ENCODE measurements at places on chromosomes 1 and 21.
A peak's percentile ranks its signal among the peaks of the same experiment; 100 is the strongest.

- no peak for DNase-seq
Observed at GRCh38 chr1:32376199-32376598, 13.9 kb downstream of the TSSK3 start.

- peak; percentile 69 for DNase-seq
Observed at GRCh38 chr1:181101581-181102226, 13.2 kb downstream of the IER5 start.

DNA sequence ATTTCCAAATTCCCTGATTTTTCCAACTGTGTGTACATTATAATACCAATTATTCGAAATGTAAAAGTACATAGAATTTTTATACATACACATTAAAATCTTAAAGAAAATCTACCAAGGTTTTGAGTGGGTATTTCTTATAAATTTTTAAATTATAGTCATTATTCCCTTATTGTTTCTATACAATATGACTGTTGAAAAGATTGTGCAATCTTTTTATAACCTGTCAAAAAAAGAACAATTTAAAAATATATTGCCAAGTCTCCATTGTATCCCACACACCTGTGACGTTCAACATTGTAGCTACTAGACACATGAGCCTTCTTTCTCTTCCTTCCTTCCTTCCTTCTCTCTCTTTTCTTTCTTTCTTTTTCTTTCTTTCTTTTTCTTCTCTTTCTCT, 473.2 kb upstream of the CHRM3 start:
- DNase-seq = no peak

DNA sequence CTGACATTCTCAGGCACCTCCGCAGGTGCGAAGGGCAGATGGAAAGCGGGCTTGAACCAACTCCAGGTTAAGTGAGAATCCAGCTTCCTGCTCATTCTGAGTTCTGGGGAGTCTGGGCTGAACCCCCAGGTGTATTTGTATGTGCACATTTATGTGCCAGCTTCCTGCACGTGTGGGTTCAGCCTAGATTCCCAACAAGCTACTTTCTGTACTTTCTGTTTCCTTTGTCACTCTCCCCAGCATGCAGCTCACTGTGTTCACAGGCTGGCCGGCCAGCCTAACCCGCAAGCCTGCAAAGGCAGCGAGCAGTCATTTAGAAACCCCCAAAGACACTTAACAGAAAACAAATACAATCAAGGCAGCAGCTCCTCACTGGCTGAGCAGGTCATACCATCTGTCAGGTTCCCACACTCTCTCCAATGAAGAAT, 1.3 kb upstream of the IL19 start:
- no peak for DNase-seq

- DNase-seq = no peak
Observed at GRCh38 chr1:30137001-30137400, 586.4 kb downstream of the MATN1 start.

DNA sequence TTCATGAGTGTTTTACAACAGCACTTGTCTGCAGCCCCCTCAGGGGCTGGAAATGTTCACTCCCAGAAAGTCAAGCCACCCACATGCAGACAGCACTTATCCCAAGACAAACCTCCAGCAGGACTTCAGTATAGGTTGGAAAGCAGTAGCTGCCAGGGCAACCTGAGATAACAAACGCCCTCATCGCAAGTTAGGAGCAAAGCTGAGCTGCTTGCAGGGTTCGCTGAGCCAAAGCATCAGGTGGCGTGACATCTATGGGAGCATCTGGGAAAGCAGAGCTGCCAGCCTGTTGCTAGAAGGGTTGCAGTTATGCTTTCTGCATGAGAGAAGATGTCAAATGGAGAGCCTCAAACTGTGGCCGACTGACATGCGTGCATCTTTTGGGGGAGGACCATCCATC, 4.2 kb upstream of the STXBP3 start:
- no peak for DNase-seq

GRCh38 chr1:41573194-41573593, 88.7 kb upstream of the EDN2 start:
- DNase-seq = no peak

DNA sequence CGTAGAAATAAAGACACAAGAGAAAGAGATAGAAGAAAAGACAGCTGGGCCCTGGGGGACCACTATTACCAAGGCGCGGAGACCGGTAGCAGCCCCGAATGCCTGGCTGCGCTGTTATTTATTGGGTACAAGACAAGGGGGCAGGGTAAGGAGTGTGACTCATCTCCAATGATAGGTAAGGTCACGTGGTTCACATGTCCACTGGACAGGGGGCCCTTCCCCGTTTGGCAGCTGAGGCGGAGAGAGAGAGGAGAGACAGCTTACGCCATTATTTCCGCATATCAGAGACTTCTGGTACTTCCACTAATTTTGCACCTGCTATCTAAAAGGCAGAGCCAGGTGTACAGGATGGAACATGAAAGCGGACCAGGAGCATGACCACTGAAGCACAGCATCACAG, 4.1 kb upstream of the TPRG1L start:
- DNase-seq = no peak

DNA sequence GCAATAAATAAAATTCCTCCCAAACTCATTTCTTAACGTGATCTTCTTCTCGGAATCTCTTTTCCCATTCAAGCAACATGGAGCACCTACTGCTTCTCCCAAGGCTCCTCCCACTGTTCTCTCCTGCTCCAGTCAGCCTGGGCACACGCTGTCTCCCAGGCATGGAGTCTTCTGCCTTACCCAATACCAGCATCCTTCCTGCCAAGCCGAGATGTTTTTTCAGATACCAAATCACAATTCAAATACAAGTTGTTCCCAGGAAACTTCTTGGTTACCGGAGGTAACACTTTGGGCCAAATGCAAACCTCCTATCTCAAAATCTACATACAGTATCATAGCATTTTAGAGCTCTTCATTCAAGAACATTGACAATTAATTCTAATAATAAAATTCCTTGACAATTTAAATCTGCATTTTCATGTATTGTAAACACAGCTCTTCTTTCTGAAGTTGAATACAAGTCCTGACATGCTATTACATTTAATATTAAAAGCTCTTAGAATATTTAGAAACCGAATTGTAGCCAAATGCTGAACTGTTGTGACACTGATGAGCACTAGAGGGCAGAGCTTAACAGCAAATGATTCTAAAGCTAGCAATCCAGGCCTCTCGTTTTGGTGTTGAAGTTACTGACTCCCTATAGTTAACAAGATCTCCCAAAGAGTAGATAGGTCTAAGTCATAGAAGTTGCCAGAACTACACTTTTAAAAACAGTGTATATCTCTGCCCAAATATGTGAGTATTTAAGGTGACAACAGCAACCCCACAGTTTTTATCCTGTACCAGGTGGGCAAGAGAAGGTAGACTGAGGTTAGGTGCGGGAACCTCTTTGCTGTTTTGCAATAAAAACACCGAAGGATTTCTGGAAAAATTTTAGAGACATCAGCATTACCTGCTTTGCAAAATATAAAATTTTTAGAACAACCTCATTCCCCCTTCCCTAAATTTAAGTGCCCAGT, 52.3 kb downstream of the BCAR3 start:
- DNase-seq = peak; percentile 88

- peak; percentile 53 for DNase-seq
Observed at GRCh38 chr1:231387770-231388669, 34.1 kb downstream of the EGLN1 start.

- no peak for DNase-seq
Observed at GRCh38 chr1:68383092-68383491, 66.7 kb downstream of the RPE65 start.
